ENCODE measurements at places on chromosomes 6 and 20. TPM values are rescaled to one million over a fixed set of nuclear protein-coding genes. Genes with fewer than 3 reads are reported as not detected.

DNA sequence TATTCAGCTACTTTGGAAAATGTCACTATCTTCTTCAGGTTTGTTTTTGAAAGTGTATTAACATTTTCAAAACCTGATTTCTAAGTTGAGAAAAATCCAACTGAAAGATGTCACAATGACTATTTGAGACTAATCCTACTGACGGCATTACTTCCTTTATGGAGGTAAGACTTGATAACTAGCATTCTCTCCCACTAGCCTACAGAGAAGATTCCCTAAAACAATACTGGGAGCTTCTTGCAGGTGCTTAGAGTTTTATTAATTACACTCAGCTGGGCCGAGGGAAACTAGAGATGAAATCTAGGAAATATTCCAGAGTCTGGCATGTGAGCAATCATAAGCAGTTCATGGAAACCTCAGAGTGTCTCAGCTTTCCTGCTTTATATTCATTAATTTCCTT lies 114.0 kb downstream of the LCA5 start:
- no peaks in the 10 kb centered on the region for H3K4me1 ChIP-seq
- no peaks in the 10 kb centered on the region for H3K36me3 ChIP-seq
- no peak overlapping the region for H3K4me3 ChIP-seq
- no peak for DNase-seq
- H3K27me3 ChIP-seq, result no peaks in the 10 kb centered on the region

Gene C20orf141
- not detected for total RNA-seq

Gene PFDN4
- 83.9 TPM for total RNA-seq

Gene TGM3
- total RNA-seq, result 0.29 TPM

DNA sequence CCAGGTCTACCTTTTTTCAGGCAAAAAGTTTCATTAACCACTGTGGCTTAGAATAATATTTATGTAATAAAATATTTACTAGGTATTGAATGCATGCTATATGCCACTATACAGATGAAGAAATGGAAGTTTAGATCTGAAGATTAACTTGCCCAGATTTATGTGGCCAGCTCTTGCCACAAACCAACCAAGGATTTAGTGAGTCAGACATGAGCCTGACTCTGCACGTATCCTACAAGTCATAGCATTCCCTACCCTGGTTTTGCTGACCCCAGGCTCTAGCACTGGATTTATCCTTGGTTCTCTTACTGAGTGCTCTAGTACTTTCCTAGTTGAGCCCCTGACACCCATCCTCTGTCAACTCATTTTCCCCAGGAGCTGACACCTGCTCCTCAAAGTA lies 75.4 kb downstream of the ANKEF1 start:
- no peaks in the 10 kb centered on the region for H3K27me3 ChIP-seq
- H3K27ac ChIP-seq, result no peak overlapping the region
- no peaks in the 10 kb centered on the region for H3K36me3 ChIP-seq
- H3K4me1 ChIP-seq, result no peaks in the 10 kb centered on the region
- DNase-seq, result no peak
- no peak overlapping the region for H3K4me3 ChIP-seq

DNA sequence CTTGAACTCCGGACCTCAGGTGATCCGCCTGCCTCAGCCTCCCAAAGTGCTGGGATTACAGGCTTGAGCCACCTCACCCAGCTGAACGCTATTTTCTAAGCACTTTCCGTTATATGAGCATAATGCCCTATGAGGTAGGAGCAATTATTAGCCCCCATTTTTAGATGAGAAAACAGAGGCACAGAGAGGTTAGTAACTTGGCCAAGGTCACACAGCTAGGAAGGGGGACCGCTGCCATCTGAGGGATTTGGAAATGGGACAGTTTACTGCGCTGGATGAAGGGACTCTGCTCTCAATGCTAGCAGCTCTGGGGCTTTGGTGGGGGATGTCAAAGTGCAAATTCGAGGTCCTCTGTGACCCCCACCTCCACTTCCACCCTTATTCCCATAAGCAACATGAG lies 62.5 kb downstream of the BCAS4 start:
- H3K4me3 ChIP-seq, result no peak overlapping the region
- peaks cover 13% of the 10 kb centered on the region for H3K4me1 ChIP-seq
- no peaks in the 10 kb centered on the region for H3K36me3 ChIP-seq
- H3K27ac ChIP-seq, result no peak overlapping the region
- no peaks in the 10 kb centered on the region for H3K27me3 ChIP-seq

Gene MDFI
- total RNA-seq, result 57.3 TPM

Gene ZC3H12D
- total RNA-seq, result 0.20 TPM

DNA sequence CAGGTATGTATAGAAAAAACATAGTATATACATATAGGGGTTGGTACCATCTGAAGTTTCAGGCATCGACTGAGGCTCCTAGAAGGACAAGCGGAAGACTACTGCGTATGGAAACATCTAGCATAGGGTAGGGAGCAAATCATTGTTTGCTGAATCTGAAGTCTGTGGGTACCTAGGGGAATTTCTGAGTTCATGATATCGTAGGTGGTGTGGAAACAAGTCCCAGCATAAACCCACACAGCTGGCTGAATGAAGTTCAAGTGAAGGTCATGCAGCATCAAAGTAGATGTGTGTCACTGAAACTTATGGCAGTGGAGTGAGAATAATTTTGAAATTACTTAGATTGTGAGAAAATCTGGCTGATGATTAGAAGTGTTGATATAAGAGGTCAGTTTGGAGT lies 39.4 kb downstream of the MAP7 start:
- H3K4me1 ChIP-seq, result peaks cover 9% of the 10 kb centered on the region
- no peak for DNase-seq
- no peak overlapping the region for H3K27ac ChIP-seq
- no peaks in the 10 kb centered on the region for H3K27me3 ChIP-seq

DNA sequence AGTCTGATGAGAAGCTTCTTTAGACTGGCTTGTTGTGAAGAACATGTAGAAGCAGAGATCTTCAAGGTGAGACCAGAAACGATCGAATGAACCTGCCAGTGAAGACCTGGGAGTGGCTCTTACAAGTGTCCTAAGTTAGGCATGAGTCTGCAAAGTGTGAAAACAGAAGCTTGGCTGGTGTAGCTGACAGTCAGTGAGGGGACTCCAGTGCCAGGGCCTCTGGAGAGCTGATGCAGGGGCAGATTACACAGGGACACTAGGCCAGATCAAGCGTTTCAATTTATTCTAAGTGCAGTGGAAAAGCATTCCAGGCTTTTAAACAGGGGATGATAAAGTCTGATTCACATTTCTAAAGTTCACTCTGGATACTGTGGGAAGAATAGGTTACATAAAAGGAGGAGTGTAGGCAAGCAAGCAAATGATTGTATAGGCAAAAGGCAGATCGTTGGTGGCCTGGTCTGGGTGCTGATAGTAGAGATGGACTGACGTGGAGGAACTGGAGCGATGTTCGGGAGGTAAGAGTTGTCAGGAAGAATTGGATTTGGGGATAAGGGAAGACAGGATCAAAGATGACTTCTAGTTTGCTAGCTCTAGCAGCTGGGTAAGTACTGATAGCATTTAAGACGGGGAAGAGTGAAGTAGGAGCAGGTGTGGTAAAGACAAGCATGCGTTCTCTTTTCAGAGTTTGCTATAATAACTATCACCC lies 133.5 kb downstream of the MAN1A1 start:
- H3K36me3 ChIP-seq, result peaks cover 4% of the 10 kb centered on the region
- H3K27ac ChIP-seq, result no peak overlapping the region
- H3K4me1 ChIP-seq, result no peaks in the 10 kb centered on the region

DNA sequence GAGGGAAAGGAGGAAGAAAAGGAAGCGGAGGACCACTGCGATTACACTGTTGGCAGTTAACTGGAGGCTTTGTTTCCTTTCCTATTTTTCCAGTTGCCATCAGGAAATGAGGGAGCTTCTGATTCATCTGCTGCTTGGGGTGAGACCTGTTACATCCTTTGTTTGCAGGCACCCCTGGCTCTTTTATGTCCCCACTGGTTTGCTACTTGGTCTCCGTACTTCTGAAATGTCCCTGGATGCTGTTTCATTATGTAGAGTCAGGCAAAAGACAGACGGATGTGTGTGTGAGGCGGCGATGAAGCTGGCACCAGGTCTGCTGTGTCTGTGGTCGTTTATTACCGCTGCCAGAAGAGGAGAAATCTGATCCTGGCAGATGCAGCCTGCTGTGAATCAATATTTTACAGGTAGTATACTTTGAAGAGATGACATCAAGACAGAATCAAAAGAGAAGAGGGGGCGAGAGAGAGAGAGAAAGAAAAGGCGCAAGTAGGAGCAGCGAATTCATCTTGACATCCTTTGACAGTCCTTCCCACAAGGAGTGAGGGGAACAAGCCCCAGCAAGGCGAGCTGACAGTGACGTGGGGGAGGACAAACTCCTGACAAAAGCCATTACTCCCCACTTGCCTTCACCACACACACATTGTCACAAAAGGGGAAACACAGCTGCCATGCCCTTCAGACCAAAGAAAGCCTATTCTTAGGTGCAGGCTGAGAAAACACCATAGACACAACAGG lies 145.9 kb upstream of the FBXL4 start:
- H3K4me1 ChIP-seq, result no peaks in the 10 kb centered on the region
- H3K27me3 ChIP-seq, result no peaks in the 10 kb centered on the region
- H3K36me3 ChIP-seq, result no peaks in the 10 kb centered on the region
- no peak overlapping the region for H3K27ac ChIP-seq

Data from endodermal cell (in vitro differentiated cells).